Dorsolateral prefrontal cortex (tissue), 122 donors: ENCODE measurements at places on chromosomes 16 and 17. TPM values are rescaled to one million over a fixed set of nuclear protein-coding genes. Genes with fewer than 3 reads are reported as not detected.

KRTAP4-4 gene
- total RNA-seq, result not detected

RNF167 gene
- total RNA-seq, result 92.9 TPM

PRDM7 gene
- not detected for total RNA-seq

KRTAP2-3 gene
- not detected for total RNA-seq
